Activated naive CD4-positive, alpha-beta T cell treated with Interleukin-2 at 50 U/mL for 16 hours (primary cell): ENCODE measurements at places on chromosomes 13 and 19.

DNA sequence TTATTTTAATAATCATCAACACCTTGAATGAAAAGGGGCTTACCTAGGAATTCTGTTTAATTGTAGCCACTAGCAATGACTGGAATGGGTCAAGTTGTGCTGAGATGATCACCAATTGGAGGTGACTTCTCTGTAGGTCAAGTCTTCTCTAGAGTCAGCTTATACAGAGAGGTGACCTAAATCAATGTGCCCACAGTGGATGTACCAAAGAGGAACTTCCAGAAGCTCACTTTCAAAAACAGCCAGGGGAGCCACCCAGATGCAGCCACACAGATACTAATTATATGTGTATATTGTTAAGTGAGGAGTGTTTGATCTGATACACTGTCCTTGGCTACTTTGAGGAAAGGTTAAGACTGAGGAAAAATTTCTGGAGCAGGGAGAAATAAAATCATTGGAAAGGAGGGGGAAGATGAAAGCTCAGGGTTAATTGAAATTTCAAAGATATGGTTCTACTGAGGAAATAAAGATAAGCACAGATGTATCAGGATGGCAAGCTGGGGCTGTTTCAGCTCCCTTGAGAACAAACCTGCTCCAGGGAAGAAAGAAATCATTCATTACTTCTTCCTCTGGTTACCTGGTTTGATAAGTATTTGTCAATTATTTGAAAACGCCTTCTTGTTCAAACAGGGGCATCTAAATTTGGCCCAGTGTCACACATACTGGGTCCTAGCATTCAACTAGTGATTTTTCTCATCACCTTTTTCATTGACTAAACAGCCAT lies 5.1 kb downstream of the GPR183 start:
- DNase-seq = no peak

DNA sequence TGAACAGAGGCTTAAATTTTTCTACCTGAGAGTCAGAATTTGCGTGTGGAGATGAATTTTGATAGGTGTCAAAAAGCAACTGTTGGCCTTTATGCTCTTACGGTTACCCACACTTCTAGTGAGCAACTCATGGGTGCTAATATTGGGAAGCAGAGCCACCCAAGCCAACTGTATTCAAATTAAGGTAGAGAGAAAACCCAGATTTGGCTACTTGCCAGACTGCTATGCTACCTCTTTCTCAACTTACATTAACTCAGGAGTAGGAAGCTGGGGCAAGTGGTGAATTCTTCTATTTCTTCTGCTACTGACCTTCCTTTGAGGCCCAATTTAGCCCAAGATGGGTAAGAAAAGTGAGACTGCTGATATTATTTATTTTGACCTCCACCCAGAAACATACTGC lies 83.9 kb downstream of the OLFM4 start:
- no peak for DNase-seq

DNA sequence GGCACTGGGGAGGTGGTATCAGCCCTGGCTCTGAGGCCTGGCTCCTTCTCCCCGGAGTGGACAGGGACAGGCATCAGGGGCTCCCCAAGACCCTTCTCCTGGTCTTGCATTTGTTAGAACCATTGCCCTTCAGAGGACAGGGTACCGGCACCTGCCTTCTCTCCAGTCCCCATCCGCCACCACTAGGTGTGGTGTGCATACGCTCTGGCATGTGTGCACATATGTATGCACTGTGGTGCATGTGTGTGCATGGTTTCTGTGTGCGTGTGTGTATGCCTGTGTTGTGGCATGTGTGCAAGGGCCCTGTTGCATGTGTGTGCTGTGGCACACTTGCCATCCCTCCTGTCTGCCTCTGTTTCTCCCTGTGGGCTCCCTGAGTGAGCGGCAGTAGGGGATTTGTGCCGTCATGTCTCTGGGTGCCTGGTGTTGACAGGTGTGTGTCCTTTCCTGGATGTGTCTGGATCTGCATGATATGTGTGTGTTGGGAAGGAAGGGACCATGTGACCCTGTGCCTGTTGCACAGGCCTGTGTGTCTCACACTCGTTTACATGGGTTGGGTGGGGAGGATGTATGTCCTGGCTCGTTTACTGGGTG lies 9.3 kb downstream of the KCTD15 start:
- no peak for DNase-seq

DNA sequence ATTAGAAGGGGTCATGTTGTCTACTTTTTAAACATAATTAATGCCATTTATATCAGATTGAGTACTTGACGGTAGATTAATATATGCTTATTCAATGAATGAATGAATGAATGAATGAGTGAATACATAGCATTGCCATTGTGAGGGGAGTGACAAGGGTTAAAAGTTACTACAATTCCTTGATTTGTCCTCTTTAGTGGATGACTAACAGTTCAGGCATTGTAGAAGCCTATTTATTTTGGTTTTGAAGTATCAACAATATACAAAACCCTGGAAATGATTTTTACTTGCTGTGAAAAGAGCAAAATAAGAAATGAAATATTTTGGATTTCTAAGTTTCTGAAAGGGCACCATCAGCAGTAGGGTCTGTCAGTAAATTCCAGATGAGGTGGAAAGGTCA lies 122.7 kb downstream of the CYSLTR2 start:
- no peak for DNase-seq

GRCh38 chr13:59677966-59678814 lies 485.5 kb downstream of the DIAPH3 start:
- no peak for DNase-seq

- no peak for DNase-seq
These were observed 13.0 kb upstream of the VSTM2B start for GRCh38 chr19:29512748-29513147.

DNA sequence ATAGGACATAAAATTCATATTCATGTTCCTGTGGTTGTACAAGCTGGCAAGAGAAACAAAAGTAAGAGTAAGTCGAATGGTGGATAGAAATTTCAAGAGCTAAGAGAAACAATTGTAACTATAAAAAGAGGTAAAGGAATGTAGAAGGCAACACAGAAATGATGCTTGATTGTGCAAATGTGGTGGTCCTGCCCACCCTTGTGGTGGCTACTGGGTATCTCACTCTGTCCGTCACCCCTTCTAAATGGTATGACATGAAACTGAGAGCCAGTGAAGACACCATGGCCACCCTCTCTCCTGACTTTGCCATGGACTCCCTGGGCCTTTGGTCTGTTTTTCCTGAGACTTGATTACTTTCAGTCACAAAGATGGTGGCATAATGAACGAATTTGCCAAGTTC lies 925.9 kb upstream of the SLITRK6 start:
- no peak for DNase-seq

DNA sequence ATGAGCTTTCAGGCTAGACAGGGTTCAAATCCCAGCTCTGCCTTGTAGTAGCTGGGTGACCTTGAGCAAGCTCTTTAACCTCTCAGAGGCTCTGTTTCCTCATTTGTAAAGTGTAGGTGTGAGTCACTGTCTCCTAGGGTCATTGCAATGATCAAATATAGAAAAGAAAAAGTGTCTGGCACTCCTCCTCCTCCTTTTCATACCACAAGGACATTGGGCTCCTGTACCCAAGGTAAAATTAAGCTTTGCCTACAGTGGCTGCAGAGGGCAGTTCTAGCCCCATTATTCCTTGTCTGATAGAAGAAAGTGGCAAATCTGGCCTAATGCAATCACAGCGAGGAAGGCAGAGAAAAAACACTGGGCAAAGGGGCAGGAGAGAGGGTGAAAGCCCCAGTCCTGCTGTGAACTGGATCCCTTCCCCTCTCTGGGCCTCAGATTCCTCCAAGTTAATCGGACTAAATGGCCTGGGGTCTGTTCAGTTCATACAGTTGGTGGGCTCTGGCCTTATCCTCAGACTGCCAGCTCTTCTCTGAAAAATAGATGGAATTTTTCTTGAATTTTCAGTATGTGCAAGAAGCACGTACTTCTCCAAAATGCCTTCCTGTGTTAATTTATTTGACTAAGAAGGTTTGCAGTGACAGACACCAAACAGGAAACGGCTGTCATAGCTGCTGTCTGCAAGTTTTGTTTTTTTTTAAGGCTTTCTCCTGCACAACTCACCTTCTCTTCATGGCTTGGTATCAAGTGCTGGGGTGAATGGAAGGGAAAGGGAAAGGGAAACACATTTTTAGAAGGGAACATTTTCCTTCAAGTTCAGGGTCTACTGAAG lies 35.3 kb downstream of the RGCC start:
- no peak for DNase-seq

GRCh38 chr19:52963247-52963618 lies 552 bp upstream of the ZNF816 start:
- peak; percentile 9 for DNase-seq

- peak; percentile 81 for DNase-seq
These were observed at the start of gene XPO4 for GRCh38 chr13:20902438-20903163. TSS of gene XPO4 (minus strand) at chr13:20902746. CDS start at chr13:20902738, 8 bp downstream.

GRCh38 chr19:42091742-42092141 lies 15.8 kb downstream of the ZNF574 start:
- no peak for DNase-seq

- DNase-seq = no peak
These were observed 254.6 kb downstream of the SPRY2 start for GRCh38 chr13:80086304-80086721.

DNA sequence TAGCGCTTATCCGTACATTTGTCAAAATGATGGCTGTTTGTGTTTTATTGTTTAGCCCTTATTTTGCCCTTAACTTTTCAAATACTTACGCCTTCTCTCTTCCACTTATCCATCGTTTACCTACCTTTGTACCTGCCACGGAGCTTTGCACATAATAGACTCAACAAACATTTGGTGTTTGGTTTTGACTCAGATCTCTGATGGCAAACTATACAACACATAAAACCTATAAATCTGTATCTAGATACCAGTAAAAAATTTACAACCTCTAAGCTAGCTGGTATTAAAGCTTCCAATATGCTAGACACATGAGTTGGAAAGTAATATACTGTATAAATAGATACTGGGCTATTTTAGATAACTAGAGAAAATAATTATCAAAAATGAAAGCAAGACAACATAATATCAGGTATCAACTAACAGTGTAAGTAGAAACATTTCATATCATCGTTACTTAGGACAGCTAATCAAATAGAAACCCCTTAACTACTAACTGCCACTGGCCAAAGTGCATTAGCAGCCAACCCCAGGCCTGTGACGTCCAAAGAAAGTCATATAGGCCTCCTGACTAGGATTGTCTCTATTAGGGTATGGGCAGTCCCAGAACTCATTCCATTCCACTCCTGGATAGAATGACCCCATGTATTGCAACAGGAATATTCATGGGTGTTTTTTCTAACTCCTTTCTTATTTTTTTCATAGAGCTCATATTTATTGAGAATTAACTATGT lies 53.8 kb downstream of the KCTD12 start:
- no peak for DNase-seq

GRCh38 chr13:107907065-107907805 lies 308.1 kb downstream of the LIG4 start:
- DNase-seq = no peak

DNA sequence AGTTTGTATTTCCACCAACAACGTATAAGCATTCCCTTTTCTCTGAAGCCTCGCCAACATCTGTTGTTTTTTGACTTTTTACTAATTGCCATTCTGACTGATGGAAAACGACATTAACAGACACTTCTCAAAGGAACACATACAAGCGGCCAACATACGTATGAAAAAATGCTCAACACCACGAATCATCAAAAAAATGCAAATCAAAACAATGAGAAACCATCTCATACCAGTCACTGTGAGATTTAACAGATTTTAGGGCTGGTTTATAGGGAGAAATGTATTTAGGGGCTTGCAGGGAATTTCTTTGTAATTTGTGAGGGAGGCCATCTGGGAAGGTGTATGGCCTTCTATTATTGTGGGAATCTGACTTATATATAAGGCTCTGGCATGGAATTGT lies 2.8 kb upstream of the DZIP1 start:
- no peak for DNase-seq

- no peak for DNase-seq
These were observed 21.6 kb upstream of the FNDC3A start for GRCh38 chr13:48954081-48954480.

DNA sequence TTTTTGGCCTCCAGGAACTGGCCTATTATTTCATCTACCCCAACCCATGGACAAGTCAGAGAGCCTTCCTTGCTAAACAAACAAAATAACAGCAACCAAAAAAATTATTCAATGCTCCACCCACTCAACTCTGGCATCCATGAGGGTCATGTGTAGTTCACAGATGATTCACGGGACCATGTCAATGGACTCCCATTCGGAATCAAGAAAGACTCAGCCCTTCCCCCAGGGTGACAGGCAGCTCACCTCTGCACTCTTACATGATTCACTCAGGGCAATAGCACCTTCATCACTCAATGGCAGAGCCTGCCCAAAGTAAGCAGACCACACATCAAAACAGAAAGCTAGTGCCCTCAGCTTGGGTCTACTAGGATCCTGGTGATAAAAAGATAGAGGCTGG lies 14.3 kb upstream of the SCEL start:
- DNase-seq = no peak

DNA sequence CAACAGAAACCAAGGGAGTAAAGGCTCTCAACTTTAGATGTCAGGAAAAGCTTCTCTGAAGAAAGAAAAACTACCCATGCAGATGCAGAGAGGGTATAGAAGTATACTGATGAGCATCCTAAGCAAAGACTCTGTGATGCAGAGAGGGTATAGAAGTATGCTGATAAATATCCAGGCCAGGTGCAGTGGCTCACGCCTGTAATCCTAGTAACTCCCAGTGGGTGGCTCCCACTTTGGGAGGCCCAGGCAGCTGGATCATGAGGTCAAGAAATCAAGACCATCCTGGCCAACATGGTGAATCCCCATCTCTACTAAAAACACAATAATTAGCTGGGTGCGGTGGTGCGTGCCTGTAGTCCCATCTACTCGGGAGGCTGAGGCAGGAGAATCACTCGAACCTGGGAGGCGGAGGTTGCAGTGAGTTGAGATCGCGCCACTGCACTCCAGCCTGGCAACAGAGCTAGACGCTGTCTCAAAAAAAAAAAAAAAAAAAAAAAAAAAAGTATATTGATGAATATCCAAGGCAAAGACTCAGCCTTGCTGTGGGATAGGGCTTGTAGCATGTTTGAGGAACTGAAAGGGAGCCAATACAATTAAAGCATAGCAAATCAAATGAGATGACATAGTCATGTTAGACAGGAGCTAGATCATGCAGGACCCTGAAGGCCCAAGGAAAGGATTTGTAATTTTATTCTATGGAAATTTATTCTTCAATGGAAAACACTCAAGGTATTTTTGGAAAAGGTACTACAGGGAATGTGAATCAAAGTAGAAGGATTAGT lies 14.9 kb downstream of the UBL3 start:
- no peak for DNase-seq

DNA sequence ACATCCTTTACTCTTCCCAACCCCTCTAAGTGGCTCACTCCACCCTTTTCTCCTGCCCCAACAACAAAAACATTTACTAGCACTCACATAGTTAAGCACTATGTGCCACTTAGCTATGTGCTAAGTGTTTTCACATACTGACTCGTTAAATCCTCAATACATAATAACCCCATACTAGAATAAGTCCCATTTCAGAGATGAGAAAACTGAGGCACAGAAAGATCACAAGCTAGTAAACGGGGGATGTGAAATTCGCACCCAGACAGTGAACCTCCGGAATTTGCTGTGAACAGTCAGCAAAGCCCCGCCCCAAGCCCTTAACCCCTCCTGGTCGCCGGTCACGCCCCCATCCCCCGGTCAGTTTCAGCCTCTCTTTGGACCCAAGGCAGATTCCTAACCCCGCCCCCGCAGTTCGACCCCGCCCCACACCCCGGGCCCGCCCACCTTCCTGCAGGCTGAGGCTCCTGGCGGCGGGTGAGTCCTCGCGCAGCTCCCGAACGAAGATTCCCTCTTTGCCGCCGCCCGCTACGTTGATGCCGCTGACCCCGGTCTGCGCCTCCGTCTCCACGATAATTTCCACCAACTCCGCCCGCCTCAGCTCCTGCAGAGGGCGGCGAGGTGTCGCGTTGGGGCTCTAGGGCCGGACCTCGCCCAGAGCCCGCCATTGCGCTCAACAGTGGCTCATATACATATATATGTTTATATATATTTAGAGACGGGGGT lies 9.8 kb downstream of the PRX start:
- peak; percentile 72 for DNase-seq
